Activated gamma-delta T cell treated with Interleukin-2 at 50 U/mL for 16 hours (primary cell): ENCODE measurements at places on chromosomes 2 and 18.

GRCh38 chr2:44283116-44283666 lies 7.9 kb downstream of the SLC3A1 start:
- DNase-seq: no peak

DNA sequence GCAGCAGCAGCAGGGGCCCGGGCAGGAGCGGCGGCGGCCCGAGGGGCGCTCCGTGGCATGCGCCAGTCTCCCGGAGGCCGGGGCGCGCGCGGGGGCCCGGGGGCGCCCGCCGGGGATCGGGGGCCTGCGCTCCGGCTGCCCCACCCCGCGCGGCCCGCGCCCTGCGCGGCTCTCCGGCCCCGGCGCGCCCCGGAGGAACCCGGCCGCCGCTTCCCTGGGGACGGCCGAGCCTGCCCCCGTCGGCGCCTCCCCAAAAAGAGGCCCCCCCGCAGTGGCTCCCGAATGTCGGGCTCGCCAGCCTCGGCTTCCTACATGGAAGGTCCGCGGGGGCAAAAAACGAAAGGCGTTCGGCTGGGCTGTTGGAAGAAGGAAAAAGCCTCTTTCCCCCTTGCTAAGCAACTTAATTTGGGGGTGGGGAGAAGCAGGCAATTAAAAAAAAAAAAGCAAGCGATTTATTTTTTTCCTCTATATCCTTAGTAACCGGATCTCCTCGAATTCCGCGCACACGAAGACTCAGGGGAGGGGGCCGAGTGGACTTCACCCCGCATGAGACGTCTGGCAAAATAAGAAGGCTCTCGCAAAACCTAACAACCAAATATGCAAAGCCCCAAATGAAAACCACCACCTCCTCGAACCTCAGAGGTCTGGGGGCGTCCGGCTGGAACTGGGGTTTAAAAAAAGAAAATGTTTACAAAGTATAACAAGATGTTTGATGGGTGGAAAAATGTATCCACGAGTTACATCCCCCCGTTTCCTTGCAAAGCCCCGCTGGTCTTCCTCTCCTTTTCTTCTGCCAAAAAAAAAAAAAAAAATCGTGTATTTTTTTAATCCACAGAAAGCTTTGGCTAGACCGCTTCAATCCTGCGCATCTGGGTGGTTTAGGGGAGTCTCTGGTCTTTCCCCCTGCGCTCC lies at the start of gene SMAD7:
Gene SMAD7, minus strand, starts transcription at position 430 of the 912 bp plus-strand sequence. CDS start 541 bp downstream, outside the sequence.
- no peak for DNase-seq

GRCh38 chr2:102020596-102021170 lies 28.9 kb downstream of the IL1R2 start:
- DNase-seq: peak; percentile 83

DNA sequence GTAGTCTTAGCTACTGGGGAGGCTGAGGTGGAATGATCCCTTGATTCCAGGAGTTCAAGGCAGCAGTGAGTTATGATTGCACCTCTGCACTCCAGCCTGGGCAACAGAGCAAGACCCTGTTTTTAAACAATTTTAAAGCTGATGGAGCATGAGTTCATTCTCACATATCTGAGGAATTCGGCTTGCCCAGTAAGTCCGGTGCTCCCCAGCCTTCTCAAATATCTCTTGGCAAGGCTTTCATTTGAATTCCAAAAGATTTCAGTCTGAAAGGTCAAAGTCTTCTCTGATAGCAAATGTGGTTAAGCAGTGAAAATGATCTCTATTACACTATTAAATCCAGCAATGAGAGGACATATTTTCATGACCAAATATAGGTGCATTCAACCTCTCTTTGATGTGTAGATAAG lies 27.9 kb downstream of the PIEZO2 start:
- no peak for DNase-seq

- no peak for DNase-seq
These were observed 136.4 kb upstream of the GPC1 start for GRCh38 chr2:240298803-240299709.

DNA sequence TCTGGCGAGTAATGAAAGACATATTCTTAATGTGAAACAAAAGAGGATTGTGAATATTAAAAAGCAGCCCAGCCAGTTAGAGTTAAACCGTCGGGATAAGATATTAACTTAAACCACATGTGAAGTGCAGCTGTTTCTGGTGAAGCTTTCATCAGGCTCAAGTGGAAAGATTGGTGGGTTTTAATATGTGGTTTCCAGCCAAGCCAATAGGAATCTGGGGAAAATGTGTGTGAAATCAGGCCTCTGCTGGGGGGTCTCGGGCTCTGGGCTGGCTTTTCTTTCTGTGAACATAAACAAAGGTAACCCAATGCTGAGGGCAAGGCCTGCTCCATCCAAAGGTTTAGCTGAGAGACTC lies 279.6 kb downstream of the SLC4A3 start:
- no peak for DNase-seq

DNA sequence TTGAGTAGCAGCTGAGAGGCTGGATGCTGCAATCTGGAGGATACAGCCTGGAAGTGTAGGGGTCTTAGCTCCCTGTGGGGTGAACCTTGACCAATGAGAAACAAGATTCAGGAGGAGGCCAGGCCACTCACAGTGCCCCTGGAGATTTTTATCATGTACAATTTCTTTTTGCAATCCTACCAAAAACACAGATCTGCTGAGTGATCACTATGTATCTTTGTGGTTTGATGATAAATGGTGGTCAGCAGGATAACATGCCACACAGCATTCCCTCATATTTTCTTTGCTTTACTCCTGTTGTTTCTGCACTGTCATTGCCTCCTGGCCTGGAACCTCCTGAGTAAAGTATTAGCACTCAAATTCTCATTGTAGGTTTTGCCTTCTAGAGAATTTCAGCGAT lies 357.9 kb downstream of the THSD7B start:
- DNase-seq: no peak

DNA sequence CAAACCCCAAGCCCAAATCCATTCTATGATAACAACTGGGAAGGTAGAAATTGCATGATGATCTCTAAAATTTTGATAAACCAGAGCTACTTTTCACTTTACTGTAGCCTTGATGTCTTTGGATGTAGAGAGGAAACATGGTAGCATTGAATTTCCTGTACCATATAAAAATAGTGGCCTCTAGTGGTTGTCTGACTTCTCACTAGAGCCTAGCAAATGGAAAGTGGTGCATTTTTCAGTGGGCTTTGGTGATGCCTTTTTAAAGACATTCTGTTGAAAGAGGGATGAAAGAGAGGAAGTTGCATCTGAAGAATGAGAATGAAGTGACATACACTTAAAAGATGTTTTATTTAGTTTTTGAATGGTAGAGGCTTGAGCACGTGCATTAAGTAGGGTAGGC lies 662.2 kb downstream of the XIRP2 start:
- no peak for DNase-seq

DNA sequence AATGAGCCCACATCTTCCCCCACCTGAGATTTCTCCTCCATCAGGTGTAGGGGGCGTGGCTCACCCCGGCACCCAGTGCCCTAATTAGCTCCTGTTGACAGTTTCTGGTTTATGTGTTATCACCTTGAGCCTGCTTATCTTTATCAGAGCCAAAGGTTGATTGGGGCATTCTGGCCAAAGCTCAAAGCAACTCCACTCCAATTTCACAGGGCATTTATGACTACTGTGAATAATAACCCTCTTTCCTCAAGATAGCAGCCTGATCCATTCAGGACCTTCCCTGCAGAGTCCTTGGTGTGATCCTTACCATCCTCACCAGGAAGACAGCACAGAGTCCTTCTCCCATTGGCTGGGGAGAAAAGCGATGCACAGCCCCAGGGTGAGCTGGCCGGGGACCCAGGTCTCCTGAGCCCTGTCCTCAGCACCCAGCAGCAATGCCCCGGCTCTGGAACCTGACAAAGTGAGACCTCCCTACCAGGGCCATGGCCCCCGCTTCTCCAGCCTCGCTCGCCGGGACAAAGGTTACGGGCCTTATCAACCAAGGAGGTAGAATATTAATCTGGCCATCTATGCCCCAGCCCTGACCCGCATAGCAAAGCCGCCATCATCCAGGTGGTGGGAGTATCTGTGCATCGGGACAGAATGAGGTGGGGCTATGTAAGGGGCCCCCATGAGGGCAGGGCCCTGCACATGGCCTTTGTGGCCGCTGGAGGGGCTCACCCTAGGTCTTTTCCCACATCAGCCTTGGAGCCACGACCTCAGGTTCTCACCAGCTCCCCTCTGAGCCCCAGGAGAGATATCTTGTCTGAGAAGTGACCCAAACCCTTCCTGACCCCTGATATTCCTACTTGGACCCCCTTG lies 64.5 kb downstream of the ZFP36L2 start:
- DNase-seq: no peak

- no peak for DNase-seq
These were observed 21.7 kb upstream of the CYTIP start for GRCh38 chr2:157465554-157465953.

- DNase-seq: peak; percentile 13
These were observed 30.6 kb upstream of the EPG5 start for GRCh38 chr18:45997700-45998151.

DNA sequence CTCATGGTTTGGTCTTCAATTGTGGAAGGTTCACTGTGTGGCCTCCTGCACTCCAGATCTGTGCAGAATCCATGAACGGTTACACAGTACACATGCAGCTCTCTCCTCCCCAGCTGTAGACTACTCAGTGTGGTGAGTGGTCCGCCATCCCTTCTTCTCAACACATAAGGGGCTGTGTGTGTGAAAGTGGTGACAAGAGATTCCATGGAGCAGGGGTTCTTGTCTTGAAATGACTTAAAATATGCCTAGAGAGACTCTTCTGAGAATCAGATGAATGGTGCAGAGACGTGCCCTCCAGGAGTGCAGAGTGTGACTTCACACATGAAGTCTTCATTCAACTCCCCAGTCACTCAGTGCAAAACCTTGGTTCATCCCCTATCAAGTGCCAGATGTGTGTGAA lies 151.0 kb upstream of the COPS8 start:
- DNase-seq: no peak

GRCh38 chr18:47150824-47151366 lies 595 bp upstream of the HDHD2 start:
- peak; percentile 5 for DNase-seq

GRCh38 chr2:21314322-21314835 lies 190.6 kb downstream of the TDRD15 start:
- no peak for DNase-seq

GRCh38 chr2:42954227-42954962 lies 162.0 kb upstream of the HAAO start:
- DNase-seq: no peak

- DNase-seq: no peak
These were observed 57.2 kb downstream of the MAP4K3 start for GRCh38 chr2:39379643-39380524.

GRCh38 chr18:70385474-70385873 lies 96.6 kb downstream of the SOCS6 start:
- DNase-seq: no peak

DNA sequence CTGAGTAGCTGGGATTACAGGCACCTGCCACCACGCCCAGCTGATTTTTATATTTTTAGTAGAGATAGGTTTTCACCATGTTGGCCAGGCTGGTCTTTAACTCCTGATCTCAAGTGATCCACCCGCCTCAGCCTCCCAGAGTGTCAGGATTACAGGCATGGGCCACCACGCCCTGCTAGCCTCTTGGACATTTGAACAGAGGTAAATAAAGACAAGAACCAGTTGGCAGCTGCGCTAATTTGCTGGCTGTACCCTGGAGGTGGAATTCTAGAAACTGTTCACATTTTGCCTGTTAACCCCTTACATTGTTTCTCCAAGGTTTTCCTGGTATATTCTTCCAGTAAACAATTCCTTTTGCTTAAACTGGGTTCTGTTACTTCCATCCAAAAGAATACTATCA lies 132.9 kb downstream of the CDH2 start:
- DNase-seq: no peak

DNA sequence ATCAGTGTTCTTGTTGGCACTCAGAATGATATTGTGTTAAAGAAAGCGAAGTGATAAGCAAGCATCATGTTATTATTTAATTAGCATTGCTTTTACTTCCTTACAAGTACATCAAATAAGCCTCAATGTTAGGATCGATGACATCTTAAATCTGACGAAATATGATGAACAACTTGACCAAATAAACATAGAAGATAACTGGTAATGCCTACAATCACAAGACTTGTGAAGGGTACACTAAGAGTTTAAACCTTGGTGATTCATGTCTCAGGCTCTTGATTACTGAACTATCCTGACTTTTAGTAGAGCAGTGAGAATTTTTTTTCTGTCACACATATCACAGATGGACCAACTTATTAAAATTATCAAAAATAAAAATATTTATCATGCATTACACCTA lies 500.8 kb upstream of the ZEB2 start:
- DNase-seq: no peak

- no peak for DNase-seq
These were observed 28.2 kb downstream of the CALCRL start for GRCh38 chr2:187419808-187420207.

DNA sequence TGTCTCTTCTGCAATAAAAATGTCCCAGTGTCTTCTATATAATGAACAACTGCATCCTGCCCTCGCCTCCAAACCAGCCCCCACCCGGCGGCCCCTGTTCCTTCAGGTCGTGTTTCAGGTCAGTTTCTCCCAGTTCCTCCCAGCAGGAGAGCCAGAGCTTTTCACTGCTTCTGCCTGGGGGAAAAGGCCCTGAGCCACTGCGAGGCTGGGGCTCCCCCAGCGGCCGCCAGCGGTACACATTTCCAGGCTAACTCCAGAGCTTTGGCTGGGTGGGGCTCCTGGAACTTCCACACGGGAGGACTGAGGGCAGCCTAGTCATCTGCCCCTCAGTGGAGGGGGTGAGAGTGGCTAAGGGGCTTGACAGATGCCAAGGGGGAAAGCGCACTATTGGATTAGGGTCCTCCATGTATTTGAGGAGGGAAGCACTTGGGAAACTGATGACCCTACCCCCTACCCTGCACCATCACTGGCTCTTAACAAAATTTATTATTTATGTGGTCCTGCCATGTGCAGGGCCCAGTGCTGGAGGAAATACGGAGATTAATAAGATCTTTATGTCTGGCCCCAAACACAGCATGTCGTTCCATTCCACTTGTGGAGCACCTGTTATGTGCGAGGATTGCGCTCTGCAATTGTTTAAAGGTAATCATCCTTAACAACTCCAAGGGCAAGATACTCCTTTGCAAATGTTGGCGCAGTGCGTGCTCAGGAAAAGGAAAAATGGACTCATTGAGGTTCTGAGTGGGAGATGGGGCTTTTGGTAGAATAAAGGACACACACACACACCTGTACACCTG lies 17.3 kb upstream of the CYS1 start:
- peak; percentile 26 for DNase-seq

DNA sequence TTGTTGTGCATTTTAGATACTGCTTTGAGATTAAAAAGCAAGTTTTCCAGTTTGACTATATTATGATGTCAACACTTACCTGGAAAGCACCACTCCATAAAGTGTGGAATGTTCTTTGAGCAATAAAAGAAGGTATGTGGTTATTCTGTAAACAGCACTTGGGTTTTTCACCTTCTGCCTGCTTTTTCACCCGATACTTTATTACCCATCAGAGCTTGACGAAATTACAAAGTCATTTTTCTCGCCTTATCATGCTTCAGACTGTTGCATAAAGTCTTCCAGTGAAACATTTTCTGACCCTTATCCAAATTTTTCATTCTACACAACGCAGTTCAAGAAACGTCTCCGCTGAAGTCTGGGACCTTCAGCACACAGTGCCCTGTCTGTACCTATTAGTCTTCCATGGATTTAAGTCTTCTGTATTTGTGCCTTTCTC lies 25.2 kb downstream of the CAB39 start:
- DNase-seq: no peak
